ENCODE measurements at places on chromosomes 3 and 15. TPM values are rescaled to one million over a fixed set of nuclear protein-coding genes. Genes with fewer than 3 reads are reported as not detected.

GOLGA6L7 gene
- not detected for total RNA-seq

DNA sequence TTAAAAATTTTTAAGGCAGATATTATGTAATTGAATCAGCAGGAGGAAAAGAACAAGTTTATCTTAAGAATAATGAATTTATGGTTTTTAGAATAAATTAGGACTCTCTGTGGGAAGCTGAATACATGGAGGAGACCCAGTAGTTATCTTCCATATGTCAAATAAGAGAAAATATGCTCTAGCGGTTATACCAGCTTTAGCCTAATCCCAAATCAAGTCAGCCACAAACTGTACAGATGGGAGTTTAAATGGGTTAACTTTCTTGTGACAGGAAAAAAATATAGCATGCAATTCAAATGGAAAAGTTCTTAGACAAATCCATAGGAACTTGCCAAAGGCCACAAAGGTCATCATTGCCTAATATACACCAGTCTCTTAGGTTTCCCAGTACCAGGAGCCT, 84.3 kb downstream of the TTBK2 start:
- H3K36me3 ChIP-seq, result peaks cover 35% of the 10 kb centered on the region
- DNase-seq, result no peak
- no peak overlapping the region for H3K4me3 ChIP-seq

DNA sequence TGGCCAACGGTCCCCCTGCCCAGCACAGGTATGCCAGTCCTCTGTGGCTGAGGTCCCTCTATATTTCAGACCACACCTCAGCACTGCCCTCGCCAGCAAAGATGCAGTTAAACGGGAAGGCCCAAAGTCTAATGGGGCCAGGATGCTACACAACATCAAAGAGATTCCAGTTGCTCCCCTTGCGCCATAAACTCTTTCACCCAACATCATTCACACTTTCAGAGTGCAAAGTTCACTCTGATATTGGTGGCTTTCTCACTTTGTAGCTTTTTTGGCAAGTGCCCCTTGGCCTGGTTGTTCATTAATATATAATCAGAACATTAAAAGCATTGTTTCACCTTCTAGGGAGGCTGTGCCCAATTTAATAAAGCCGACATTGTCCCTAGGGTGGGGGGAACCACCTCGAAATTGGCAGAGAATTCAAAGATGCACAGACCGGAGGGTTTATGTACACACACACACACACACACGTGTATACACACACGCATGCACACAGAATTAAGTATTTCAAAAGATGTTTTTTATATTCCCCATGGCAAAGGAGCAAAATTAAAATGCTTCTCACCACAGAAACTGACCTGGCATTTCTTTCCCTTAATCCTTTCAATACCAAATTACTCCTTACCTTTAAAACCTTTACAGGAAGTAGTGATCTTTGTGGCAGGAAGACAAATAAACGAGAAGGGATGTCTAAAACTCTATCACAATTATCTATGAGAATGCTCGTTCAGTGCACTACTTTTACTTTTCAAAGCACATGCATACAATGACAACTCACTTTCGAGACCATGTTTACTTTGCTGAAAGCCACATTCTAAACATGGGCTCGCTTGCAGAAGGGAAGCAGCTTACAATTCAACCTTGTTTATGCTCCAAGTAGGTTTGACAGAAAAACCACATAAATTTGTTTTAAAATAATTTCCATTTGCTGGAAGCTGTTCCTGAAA, 19.5 kb downstream of the LRIG1 start:
- no peaks in the 10 kb centered on the region for H3K27me3 ChIP-seq
- H3K27ac ChIP-seq, result peak overlapping the region; percentile 92
- no peak for DNase-seq
- no peak overlapping the region for H3K4me3 ChIP-seq
- H3K36me3 ChIP-seq, result no peaks in the 10 kb centered on the region

CLSTN2 gene
- total RNA-seq, result 2.8 TPM

DNA sequence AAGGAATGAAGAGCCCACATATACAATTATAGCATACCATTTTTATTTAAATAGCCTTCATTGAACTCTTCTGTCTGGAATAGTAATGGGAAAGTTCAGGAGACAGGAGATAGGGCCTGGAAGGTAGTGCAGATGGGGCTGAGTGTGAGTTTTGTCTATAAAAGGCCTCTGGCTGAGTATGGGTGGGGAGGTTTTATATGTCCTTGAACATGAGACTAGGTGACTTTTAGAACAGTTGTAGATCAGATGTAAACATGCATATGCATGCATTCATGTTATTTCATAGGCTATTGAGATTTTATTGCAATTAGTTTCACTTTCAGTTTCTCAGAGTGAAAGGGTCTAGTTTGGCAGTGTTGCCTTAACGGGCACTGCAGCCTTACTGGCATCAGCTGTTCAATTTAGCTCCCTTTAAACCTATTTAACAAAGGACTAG, 27.1 kb downstream of the CGGBP1 start:
- H3K4me3 ChIP-seq, result peak overlapping the region; percentile 45
- peaks cover 20% of the 10 kb centered on the region for H3K4me1 ChIP-seq
- DNase-seq, result no peak
- H3K27me3 ChIP-seq, result no peaks in the 10 kb centered on the region
- no peaks in the 10 kb centered on the region for H3K36me3 ChIP-seq

DNA sequence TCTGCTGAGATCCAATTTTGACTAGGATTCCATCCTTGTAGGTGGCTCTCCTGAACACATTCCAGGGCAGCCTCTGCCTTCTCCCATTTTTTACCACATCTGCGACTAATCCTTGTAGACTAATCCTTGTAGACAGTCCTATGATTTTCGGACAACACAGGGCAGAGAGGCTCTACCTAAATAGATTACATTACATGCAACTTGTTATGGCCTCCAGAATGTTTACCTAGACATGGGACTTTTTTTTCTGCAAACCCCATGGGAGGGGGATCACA, 239.3 kb upstream of the WNT5A start:
- H3K27me3 ChIP-seq, result peaks cover 11% of the 10 kb centered on the region
- H3K36me3 ChIP-seq, result no peaks in the 10 kb centered on the region

CADM2 gene
- total RNA-seq, result 0.32 TPM

- no peaks in the 10 kb centered on the region for H3K27me3 ChIP-seq
- H3K27ac ChIP-seq, result no peak overlapping the region
- no peaks in the 10 kb centered on the region for H3K4me1 ChIP-seq
- DNase-seq, result no peak
- H3K36me3 ChIP-seq, result peaks cover 41% of the 10 kb centered on the region
Measured at GRCh38 chr3:56591262-56591661, 34.3 kb downstream of the CCDC66 start.

- DNase-seq, result no peak
- no peak overlapping the region for H3K27ac ChIP-seq
- H3K27me3 ChIP-seq, result no peaks in the 10 kb centered on the region
- H3K4me1 ChIP-seq, result no peaks in the 10 kb centered on the region
Measured at GRCh38 chr3:101423984-101424888, 88.8 kb downstream of the SENP7 start.

SLC30A4 gene
- total RNA-seq, result 3.7 TPM

DNA sequence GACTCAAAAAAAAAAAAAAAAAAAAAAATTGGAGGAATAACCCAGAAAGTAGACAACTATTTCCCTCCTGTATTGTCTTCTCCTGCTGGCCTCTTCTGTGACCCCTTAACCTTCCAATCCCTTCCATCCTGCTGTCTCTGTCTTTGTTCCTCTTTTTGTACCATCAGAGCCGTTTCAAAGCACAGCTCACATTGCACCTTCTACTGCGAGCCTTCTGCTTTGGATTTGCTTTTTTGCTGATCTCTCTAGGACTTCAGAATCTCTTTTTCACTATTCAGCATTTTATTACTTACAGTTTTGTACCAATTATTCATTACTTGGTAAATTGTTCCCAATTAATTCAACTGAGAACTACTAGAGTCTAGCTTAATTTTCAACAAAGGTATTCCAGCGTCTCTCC, 284.0 kb upstream of the TBL1XR1 start:
- no peak overlapping the region for H3K27ac ChIP-seq
- H3K27me3 ChIP-seq, result no peaks in the 10 kb centered on the region
- peaks cover 4% of the 10 kb centered on the region for H3K4me1 ChIP-seq
- no peak for DNase-seq
- H3K36me3 ChIP-seq, result no peaks in the 10 kb centered on the region
- no peak overlapping the region for H3K4me3 ChIP-seq

UROC1 gene
- not detected for total RNA-seq

DNA sequence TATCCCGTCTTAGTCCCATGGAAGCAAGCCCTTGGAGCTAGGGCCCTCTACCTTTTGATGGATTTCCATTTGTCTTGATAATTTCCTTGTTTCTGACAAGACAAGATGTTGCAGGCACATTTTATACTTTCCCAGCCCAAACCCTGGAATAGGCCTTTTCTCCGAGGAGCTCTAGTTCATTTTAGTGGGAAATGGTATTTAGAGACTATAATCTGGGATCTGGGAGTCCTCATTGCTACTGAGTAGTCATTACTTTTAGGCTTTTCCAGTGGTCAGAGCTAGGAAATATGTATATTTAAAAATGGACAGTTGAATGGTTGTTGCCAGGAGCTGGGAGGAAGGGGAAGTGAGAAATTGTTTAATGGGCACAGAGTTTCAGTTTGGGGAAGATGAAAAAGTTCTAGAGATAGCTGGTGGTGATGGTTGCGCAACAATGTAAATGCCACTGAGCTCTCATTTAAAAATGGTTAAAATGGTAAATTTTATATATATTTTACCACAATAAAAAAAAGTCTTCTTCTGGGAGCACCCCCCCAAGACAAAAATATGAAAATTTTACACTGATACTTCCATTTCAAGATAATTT, 31.6 kb downstream of the MLH1 start:
- peaks cover 9% of the 10 kb centered on the region for H3K4me1 ChIP-seq
- no peaks in the 10 kb centered on the region for H3K27me3 ChIP-seq
- peak overlapping the region; percentile 63 for H3K27ac ChIP-seq
- H3K36me3 ChIP-seq, result no peaks in the 10 kb centered on the region
- no peak overlapping the region for H3K4me3 ChIP-seq
- no peak for DNase-seq

BUB1B gene
- total RNA-seq, result 1.5 TPM
